CD14-positive monocyte (primary cell): ENCODE measurements at places on chromosomes 13 and 19.

GRCh38 chr19:7778081-7778480 lies 15.0 kb downstream of the CLEC4M start:
- DNase-seq = peak; percentile 18

- no peak for DNase-seq
Measured at GRCh38 chr13:35743165-35743564, 266.7 kb upstream of the MAB21L1 start.

DNA sequence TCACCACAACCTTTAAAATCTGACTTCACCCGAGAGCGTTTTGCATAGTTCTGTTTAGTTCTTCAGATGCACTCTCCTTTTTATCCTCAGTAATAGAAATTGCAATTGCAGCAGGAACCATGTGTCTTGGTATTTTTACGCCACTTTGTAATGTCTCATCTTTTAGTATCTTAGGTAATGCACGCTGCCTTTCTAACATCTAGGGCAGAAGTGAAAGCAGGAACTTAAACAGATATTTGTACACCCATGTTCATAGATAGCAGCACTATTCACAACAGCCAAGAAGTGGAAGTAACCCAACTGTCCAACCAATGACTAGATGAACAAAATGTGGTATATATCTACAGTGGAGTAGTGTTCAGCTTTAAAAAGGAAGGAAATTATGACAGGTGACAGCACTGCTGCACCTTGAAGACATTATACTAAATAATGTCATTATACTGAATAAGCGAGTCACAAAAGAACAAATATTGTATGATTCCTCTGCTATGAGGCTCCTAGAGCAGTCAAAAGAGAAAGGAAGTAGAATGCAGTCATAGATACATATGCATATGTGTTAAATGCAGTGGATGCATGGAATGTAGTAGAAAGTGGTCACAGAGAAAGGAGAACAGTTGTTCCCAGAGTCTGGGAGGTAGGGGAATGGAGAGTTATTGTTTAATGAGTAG lies 105.9 kb upstream of the GJB6 start:
- DNase-seq = peak; percentile 77

- no peak for DNase-seq
Measured at GRCh38 chr19:34540811-34541557, 59.4 kb downstream of the WTIP start.

- DNase-seq = peak; percentile 3
Measured at GRCh38 chr13:91546900-91547299, 148.5 kb downstream of the GPC5 start.

- DNase-seq = no peak
Measured at GRCh38 chr13:37202264-37202663, 96.8 kb upstream of the CSNK1A1L start.

- no peak for DNase-seq
Measured at GRCh38 chr13:108528303-108528702, 101.1 kb upstream of the MYO16 start.

DNA sequence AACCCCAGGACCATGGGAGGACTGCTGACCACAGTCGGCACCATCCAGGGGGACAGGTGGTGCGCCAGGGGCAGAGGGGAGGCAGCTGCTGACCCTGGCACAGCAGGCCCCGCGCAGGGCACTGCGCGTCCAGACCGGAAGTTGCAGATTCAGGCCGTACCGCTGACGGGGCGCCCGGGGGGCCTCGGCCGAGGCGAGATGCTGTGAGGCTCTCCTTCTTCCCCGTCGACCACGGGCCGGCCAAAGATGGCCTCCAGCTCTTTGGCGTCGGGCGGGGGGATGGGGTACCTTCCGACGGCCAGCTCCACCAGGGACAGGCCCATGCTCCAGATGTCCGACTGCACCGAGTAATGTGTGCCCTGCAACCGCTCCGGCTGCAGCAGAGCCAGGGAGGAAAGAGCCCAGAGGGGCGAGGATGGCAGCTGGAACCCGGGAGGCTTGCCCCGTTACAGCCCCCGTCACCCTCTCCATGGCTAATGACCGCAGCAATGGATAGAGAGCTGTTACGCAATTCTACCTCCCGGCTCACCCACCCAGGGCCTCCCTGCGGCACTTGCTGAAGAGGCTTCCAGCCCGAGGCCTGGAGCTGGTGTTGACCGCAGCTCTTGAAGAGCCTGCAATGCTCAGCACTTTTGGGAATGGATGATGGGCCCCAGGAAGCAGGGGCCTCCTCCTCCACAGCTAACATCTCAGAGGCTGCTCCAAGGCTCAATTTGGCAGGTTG lies 24.7 kb downstream of the MAP2K2 start:
- DNase-seq = no peak

- no peak for DNase-seq
Measured at GRCh38 chr13:74270018-74270417, 135.8 kb upstream of the KLF12 start.

GRCh38 chr19:16366056-16366432 lies 41.4 kb downstream of the KLF2 start:
- no peak for DNase-seq

- peak; percentile 19 for DNase-seq
Measured at GRCh38 chr19:44552324-44552723, 22.8 kb upstream of the CEACAM20 start.

GRCh38 chr19:55481148-55481793 lies 3.7 kb upstream of the NAT14 start:
- no peak for DNase-seq

GRCh38 chr13:59663707-59664106 lies 500.0 kb downstream of the DIAPH3 start:
- no peak for DNase-seq

DNA sequence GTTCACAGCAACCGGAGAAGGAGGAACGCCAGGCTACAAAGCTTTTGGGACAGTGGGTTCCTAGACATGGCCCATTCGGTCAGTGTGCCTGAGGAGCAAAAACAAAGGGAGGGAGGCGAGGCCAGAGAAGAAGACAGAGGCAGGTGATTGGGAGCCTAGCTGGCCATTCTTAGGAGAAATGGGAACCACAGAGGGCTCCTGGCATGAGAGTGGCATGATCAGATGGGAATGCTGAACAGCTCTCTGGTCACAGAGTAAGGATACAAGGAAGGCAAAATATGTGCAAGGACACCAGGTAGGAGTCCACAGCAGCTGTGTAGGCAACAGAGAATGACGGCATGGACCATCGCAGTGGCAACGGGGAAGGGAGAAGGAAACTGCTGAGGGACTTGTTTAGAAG lies 82.4 kb downstream of the EFNB2 start:
- DNase-seq = no peak

DNA sequence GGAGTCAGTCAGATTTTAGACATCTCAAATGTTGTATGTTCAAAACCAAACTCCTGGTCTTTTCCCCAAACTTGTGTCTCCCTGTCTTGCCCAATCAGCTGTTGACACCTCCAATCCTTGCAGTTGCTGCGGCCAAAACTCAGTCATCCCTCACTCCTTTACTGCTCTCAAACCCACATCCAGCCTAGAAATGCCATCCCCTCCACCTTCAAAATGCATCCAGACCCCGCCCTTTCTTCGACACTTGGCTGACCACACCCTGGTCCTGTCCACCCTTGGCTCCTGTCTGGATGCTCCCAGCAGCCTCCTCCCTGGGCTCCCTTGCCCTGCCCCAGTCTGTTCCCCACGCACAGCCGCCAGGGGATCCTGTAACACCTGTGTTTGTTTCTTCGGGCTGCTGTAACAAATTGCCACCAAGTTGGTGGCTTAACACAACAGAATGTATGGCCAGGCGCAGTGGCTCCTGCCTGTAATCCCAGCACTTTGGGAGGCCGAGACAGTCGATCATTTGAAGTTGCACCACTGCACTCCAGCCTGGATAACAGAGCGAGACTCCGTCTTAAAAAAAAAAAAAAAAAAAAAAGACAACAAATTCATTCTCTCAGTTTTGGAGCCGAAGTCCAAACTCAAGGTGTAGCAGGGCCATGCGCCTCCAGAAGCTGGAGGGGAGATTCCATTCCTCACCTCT lies 11.7 kb downstream of the PLD3 start:
- DNase-seq = no peak

DNA sequence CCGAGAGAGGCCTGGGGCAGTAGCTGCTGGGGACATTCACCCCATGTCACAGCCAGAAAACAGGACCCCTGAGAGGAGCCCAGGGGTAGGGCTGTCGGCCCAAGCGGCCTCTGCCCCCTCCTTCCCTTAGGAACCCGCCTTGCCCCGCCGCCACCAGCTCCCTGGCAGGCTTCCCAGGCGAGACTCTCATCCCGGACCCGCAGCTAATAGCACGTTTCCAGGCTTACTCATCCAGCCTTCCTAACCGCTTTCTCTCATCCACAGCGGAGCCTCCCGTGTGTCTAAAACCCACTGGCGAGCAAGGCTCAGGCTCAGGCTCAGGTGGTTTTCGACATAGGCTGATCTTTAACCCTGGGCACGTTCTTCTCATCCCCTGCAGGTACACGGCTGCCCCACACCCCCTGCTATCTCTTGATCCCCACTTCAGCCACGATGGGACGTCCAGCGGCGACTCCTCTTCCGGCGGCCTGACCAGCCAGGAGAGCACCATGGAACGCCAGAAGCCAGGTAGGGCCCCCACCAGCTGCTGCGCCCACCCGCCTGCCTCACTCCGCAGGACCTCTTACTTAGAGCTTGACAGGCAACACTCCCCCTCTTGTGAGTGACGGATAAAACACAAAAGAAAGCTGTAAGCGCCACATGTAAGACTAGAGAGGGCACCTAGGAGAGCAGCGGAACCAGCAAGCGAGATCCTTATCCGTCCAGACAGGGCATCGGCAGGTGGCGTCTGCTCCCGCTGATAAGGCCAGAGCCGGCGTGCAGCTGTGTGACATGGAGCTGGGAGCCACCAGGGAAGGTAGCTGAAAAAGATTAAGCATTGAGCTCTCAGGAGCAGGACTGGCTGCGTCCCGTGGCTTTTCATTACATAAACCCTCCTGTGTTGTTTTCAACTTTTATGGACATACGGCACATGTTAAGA lies 71.3 kb downstream of the DPF1 start:
- no peak for DNase-seq

DNA sequence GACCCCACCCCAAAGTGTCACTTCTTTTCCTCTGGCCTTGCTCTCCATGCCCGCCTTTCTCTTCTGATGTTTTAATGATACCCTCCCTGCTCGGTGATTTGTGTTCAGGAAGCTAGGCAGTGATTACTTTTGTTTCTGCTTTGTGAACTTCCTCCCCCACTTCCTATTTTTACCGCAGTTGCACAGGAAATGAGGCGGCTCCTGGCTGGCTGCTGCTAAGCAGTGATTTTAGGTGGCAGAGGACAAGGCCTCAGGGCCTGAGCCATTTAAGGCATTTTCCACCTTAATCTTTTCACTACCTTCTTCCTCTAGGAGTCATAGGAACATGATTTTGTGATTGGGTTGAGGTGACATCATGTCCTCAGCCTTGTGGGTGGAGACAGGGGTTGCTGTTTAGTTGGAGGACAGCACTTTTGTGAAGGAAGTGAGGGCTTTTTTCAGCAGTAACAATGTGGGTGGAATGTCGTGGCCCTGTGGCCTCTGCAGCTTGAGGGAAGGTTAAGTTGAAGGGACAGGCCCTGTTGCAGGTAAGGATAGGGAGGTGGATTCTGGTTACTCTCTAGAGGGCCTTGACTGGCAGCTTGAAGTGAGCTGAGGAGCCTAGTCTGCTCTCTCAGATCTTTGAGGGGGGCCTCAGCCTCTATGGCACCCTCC lies 15.7 kb downstream of the GARRE1 start:
- peak; percentile 80 for DNase-seq

- no peak for DNase-seq
Measured at GRCh38 chr13:97243915-97244781, 22.0 kb downstream of the MBNL2 start.
